Dorsolateral prefrontal cortex (tissue), 122 donors: ENCODE measurements at places on chromosomes 4 and X.

DNA sequence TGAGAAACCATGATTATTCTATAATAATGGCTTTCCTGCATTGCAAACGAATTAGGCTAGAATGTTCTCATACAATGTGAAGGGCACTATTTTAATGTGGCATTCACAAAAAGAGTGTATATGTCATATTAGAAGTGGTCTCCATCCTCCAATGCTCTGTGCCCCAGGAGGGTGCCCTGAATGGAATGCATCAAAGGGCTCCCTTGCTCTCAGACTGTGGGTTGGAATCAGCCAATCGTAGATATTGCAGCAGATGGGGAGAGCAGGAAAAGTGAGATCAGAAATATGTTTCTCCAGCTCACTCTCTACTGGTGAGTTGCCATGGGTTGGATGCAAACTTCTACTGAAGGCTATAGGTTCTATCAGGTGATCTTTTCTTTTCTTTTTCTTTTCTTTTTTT is 11.9 kb upstream of the NSUN7 start:
- no peak for DNase-seq

DNA sequence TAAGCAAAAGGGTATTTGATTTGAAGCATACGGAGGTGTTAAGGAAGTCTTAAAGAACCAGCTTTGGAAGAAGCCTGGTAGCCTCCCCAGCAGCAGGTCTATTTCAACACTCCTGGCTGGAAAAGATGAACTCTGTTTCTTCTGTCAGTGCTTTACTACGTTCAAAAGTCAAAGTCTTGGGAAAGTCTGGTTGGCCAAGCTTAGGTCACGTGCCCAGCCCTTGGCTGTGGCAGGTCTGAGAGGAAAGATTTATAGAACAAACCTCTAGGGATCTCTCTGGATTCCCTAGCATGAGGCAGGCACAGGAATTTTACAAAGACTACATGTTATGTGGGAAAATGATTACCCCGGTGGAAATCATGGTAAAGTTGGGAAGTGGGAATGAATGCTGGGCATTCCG is 8.6 kb upstream of the ARHGAP10 start:
- DNase-seq: no peak

DNA sequence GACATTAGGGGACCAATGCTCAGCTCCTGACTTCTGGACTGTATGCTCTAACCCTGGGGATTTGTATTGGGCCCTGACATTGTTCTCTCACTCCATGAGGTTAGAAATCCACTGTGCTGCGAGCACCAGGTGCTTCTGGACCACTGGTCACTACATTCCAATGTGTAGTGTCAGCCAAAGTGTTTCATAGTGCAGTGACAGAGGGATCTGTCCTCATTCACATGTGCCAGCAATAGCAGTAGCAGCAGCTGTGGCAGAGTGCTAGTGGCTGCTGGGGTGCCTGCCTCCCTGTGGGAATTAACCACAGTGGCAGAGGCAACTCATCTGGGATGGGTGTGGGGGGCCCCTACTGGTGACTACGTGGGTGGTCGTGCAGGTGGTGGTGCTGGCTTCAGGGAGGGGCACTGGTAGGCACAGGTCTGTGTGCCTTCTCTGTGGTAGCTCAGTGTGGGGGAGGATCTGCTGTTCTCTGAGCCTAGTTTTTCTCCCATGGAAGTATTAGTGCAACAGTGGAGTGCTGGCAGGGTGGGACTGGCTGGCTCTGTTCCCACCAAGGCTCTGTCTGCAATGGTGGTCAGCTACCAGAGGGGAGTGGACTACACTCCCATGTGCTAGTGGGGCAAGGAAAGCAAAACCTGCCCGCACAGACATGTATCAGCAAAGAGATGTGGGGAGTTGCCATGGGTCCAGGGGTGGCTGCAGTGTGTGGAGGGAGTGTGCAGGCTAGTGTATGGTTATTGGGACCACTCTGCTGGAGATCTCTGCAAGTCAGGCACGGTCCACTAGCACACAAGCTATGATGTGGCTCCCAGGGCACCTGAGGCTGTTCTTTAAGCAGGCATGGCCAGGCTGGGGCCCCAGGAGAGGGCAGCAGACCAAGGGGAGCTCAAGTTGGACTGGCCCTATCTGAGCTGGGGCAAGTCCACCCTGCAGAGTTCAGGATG is 78.5 kb downstream of the SCLT1 start:
- no peak for DNase-seq

DNA sequence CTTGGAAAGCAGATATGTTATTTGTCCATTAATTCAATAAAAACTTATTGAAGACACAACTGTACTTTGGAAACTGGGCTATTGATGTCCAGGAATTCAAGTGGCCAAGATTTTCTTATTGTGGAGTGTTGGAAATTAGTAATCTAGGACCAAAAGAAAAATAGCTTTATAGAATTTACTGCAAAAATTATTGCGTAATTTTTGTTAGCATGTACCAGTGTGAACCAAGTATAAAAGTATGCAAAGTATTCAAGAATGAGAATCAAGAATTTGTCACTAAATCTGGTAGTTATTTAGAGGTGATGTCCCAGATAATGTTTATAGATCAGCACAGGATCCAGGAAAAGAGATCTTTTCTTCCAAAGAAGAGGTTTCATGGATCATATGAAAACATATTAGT is 468.9 kb upstream of the CTSO start:
- DNase-seq: no peak

DNA sequence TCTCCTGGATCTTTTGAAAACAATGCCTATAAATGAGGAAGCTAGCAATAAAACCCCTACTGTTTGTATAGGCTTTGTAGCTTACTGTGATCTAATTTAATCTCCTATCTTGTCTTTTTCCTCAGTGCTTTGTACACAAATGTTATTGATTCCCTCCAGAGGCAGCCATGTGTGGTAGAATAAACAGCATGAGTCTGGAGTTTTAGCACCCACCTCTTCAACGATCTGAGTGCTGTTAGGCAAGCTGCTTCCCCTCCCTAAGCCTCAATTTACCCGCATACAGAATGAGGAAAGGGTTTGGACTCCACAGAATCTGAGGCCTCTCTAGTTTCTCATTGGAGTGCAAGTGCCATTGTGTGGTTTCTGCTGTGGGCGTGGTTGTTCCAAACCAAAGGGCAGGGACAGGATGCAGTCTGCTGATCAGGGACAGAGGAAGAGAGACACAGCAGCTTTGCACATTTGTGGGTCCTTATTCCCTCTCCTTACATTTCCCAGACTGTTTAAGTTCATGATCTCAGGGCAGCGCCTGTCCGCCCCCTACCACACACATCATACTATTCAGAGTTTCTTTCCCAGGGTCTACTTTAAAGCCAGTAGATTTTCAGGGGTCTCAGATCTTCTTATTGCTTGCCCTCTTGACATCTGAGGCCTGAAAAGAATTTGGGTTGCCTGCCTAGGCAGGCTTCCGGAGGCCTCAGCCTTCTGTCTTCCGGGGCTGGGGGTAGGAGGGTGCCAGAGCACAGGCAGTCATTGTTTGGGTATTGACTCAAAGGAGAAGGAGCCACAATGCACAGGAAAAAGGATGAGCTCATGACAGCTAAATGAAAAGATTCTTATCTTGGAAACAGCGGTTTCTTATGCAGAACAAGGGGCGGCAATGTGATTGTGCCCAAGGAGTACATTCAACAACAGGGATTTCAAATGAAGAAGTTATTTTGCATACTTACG is 114.9 kb upstream of the TEX13D start:
- no peak for DNase-seq

DNA sequence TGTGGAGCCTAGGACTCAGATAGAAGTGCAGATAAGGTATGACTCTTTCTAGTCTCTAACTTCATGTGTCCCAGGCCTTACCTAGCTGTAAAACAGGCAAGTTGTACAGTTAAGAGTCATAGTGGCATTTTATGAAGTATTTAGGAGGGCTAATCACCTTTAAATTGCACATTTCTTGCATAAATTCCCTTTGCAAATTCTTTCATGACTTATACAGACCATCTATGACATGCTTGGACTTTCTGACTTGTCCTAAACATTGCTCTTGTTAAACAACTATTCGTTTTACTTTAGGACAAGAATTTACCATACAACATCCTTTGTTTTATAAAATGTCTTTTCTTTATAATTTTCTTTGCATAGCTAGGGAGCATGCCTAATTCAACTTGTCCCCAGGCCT is 7.8 kb upstream of the RRAGB start:
- DNase-seq: no peak

DNA sequence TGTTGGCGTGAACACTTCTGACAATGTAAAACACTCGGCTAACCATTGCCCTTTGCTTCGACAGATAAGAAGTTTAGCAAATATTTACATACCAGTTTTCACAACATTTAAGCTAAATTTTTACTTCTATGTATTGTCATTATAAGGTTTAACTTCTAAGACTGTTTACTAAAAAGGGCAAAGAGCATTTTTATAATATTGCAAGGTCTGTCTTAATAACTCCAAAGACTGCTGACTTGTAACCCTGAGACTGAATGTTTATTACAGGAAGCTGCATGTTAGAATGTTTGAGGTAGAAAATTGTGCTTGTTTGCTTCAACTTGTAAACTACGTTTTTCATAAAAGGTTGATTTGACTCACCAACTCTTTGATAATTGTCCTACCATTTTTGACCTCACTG is 213.2 kb upstream of the RPS6KA3 start:
- no peak for DNase-seq

GRCh38 chr4:130478406-130478805 is 1382.5 kb downstream of the C4orf33 start:
- no peak for DNase-seq

GRCh38 chr4:151555151-151555945 is 146.4 kb downstream of the FHIP1A start:
- no peak for DNase-seq

- DNase-seq: no peak
Measured at GRCh38 chrX:23904096-23904495, 3.6 kb downstream of the APOO start.

DNA sequence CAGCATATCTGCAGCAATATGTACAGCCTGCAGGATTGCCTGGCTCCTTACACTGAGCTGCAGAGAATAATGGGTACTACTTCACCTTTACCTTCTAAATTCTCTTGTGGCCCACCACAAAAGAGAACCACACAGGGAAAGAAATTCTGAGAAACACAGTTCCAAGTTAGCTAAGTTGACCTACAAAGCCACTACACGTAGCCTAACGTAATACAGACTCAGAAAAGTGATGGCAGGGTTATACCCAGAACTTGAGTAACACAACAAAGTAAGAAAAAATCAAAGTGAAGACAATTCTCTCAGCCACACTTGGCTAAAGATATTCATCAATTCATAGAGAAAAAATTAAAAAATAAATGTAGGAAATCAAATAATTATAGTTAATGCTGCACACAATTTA is 26.4 kb upstream of the SRPX start:
- DNase-seq: no peak

DNA sequence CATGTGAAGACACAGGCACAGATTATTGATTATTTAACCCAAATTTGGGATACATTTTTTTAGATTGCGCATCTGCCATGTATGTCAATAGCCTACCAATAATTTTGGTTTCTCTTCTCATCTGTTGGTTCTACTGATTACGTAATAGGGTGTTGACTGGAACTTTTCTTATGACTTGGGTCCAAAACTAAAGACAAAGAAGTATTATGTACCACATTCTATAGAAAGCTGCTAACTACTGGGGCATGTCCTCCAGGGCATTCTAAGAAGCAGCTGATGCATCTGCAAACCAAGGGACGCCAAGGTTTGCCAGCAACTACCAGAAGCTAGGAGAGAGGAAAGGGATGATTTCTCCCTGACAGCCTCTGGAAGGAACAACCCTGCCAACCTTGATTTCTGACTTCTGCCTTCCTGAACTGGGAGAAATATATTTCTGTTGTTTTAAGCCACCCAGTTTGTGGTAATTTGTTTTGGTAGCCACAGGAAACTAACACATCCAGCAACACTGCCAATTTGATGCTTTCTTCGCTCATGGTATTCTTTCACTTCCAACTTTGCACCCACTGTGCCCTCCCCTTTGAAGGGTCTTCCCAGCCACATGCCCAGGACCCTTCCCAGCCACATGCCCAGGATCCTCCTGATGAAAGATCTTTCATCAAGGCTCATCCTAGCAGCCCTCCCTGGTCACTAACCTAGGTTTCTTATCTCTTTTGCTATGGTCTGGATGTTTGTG is 15.9 kb upstream of the TLR1 start:
- no peak for DNase-seq

- no peak for DNase-seq
Measured at GRCh38 chrX:146208821-146209220, 391.2 kb downstream of the SLITRK2 start.

GRCh38 chr4:4440333-4441061 is 53.6 kb downstream of the NSG1 start:
- DNase-seq: no peak

- no peak for DNase-seq
Measured at GRCh38 chr4:173212379-173212778, 43.8 kb downstream of the GALNT7 start.

DNA sequence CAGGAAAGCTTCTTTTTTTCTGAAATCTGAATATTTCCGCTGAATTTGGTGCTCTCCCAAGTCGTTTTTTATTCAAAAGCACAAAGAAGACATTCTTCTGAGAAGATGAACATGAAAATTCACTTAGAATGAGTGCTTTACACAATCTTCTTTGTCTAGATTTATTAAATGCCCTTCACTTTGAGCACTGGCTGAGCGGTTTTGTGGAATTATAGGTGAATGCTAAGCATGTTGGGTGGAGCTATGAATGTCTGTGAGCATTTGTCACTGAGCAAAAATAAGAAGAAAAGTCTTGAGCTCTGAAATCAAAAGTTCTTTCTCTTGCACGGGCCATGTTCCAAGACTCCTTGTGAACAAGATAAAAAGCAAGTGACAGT is 13.1 kb downstream of the GASK1B start:
- no peak for DNase-seq

DNA sequence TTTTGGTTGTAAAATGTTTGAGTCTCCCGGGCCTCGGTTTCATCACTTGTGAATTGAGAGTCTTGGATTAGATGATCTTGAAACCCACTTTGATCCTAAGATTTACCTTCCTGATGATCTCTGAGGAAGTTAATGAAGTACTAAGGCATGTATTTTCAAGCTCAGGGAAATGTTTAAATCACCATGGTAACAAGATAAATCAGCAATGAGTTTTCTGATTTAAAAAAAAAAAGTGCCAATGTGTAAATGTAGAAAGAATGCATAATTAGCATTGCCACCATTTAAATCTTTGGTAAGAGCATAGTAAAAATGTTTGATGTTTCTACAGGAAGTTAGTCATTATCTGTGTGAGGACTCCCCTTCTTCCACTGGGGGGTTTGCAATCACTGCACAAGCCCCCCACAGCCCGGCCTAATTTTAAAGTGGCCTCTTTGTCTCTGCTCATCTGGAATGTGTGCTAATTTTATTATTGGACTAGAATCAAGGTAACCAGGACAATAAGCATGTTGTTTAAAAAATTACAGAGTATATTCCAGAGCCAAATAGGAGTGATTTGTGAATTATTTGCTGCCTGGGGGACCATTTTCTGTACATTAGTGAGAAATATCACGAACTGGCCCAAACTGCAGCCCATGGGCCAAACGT is 93.6 kb downstream of the SLC34A2 start:
- no peak for DNase-seq

- DNase-seq: no peak
Measured at GRCh38 chr4:77376788-77377460, 219.9 kb downstream of the CCNG2 start.

- no peak for DNase-seq
Measured at GRCh38 chrX:20463296-20464075, 196.8 kb upstream of the RPS6KA3 start.

- DNase-seq: no peak
Measured at GRCh38 chr4:21921526-21922180, 26.9 kb downstream of the KCNIP4 start.
